ENCODE measurements at places on chromosomes 5 and 9. TPM values are rescaled to one million over a fixed set of nuclear protein-coding genes. Genes with fewer than 3 reads are reported as not detected.

Gene CRHBP
- total RNA-seq: not detected

Gene PCDHGC5
- total RNA-seq: 0.17 TPM

GRCh38 chr5:1424716-1425115, 20.5 kb downstream of the SLC6A3 start:
- DNase-seq: no peak

DNA sequence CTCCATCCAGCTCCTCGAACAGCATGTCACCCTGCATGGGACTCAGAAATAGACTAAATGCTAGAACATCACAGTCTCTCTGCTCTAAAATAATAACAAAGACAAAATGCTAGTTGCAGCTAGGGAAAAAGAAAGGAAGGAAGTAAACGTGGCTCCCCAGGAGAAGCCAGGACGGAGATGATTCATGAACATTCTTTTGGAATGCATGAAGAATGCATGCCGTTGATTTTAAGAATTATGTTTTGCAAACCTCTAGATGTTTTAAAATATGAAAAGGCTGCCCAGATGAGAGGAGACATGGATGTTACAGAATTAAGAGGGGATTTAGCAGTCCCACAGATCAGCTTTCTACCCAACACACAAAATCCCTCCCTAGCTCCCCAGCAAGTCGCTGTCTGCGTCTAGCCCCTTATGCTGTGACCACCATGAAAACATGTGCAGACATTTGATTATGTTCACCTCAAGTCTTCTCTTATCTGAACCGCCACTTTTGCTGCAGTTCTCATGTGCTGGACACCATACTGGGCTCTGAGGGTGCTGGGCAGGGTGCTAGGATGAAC, 139.4 kb upstream of the LMX1B start:
- no peak for DNase-seq

GRCh38 chr5:96875791-96876291, 459 bp upstream of the ERAP2 start:
- DNase-seq: no peak

DNA sequence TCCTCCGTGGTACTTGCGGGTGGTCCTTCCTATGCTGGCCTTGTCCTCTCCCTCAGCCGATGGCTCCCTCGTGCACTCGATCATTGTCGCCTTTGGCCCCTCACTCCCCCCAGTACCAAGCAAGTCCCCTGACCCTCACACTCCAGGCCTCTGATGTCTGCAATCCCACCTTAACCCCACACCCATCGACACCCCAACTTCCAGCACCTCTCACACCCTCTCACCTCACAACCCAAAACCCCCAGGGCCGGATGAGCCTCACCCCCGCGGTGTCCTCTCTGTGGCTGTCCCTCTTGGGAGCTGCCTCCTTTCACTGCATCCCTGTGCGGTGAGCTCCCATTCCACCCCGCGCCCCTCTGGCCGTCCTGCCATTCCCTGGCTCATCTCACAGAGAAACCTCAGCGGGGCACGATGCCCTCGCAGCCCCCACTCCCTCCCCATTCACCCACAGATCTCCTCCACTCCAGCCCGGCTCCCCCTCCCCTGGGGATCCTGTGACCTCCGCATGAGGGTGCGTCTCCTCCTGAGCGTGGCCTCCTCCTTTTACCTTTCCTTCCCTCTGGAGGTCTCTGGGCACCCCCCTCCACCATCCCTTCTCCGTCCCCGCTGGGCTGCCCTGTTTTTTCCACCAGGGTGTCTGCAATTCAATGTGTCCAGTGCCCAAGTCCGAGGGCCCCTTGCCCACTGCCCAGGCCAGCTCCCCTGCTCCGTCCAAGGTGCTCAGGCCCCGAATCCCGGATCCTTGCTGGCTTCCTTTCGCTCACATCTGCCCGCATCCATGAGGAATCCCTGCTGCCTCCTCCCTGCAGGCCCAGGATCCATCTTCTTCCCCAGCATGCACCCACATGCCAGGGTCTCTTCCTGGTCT, 15.8 kb upstream of the RNU6ATAC start:
- no peak for DNase-seq

- no peak for DNase-seq
Measured at GRCh38 chr9:138022121-138022741, 144.6 kb downstream of the CACNA1B start.

- no peak for DNase-seq
Measured at GRCh38 chr9:69222970-69223369, 48.9 kb downstream of the TJP2 start.

- peak; percentile 17 for DNase-seq
Measured at GRCh38 chr5:95390812-95391492, at the start of gene FAM81B. FAM81B (plus strand) TSS chr5:95391366; CDS start chr5:95391390, 24 bp downstream.

DNA sequence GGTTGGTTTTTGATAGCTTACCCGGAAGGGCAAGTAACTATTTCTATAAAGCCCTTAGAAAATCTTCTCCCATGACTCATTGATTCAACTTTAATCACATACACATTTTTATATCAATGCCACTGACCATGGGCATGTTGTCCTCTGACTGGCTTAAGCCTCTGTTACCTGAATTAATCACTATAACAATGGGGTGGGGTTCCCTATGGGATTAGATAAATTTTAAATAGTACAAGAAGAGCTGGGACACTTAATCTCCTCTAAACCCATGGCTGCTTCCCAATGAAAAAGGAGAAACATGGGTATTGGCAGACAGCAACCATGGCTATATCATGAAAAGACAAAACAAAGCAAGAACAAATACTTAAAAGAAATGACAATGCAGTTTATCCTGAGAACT, 636.2 kb downstream of the BRINP1 start:
- DNase-seq: no peak

Data from renal cortical epithelial cell (primary cell).